ENCODE measurements at places on chromosomes 16 and 17. TPM values are rescaled to one million over a fixed set of nuclear protein-coding genes. Genes with fewer than 3 reads are reported as not detected.

TMEM88 gene
- 0.16 TPM for total RNA-seq

KRTAP4-1 gene
- total RNA-seq, result not detected

SHCBP1 gene
- 5.7 TPM for total RNA-seq

TMEM106A gene
- total RNA-seq, result 0.95 TPM

AGRP gene
- total RNA-seq, result not detected

C17orf67 gene
- 0.60 TPM for total RNA-seq

VTN gene
- total RNA-seq, result 0.09 TPM

LGALS9B gene
- total RNA-seq, result not detected

ARHGAP27 gene
- total RNA-seq, result 3.8 TPM

HEATR3 gene
- total RNA-seq, result 11.4 TPM

RAB26 gene
- 5.5 TPM for total RNA-seq

CORO1A gene
- total RNA-seq, result 0.60 TPM

FKBP10 gene
- 276 TPM for total RNA-seq

TNFRSF17 gene
- not detected for total RNA-seq

KREMEN2 gene
- total RNA-seq, result under 0.01 TPM

OR4D1 gene
- total RNA-seq, result not detected

ITGA2B gene
- 0.16 TPM for total RNA-seq

PIPOX gene
- 2.2 TPM for total RNA-seq

KCNH4 gene
- total RNA-seq, result not detected

GPR142 gene
- not detected for total RNA-seq

KPNB1 gene
- 196 TPM for total RNA-seq

TMEM92 gene
- total RNA-seq, result 0.16 TPM

NRN1L gene
- total RNA-seq, result not detected

HYDIN gene
- total RNA-seq, result 0.26 TPM

PRCD gene
- total RNA-seq, result 11.2 TPM

GCGR gene
- not detected for total RNA-seq

QPRT gene
- 41.6 TPM for total RNA-seq

ENPP7 gene
- not detected for total RNA-seq

ATP2C2 gene
- total RNA-seq, result not detected

CSH2 gene
- total RNA-seq, result not detected

ASGR1 gene
- 1.6 TPM for total RNA-seq
